CD4-positive, alpha-beta T cell treated with Interleukin-21 for 1 hour (primary cell): ENCODE measurements at places on chromosomes 5 and 9.
A peak's percentile ranks its signal among the peaks of the same experiment; 100 is the strongest.

- no peak for DNase-seq
Measured at GRCh38 chr5:18072600-18072999, 438.3 kb downstream of the TAF11L14 start.

DNA sequence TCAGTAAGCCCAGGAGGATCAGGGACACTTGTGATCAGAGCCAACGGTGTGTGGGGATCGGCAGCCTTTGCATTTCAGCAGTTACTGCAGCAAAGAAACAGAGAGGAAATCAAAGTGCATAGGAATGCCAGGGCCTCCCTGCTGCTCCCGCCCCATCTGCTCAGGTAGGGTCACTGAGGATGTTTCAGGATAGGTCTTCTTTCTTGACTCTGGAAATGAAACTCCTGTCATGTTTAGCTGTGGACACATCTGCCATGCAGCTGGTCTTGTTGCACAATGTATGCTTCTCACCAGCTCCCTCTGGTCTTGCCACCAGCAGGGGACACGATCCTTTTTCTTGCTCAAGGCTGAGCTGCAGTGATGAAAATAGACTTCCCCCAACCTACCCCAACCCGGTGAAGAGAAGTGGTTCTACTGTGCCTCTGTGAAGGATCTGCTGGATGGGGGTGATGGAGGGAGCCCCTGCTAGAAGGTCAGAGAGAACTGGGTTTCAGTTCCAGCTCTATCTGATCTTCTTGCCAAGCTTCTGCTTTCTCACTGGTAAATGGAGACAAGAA lies 185.2 kb upstream of the KLF4 start:
- peak; percentile 19 for DNase-seq

DNA sequence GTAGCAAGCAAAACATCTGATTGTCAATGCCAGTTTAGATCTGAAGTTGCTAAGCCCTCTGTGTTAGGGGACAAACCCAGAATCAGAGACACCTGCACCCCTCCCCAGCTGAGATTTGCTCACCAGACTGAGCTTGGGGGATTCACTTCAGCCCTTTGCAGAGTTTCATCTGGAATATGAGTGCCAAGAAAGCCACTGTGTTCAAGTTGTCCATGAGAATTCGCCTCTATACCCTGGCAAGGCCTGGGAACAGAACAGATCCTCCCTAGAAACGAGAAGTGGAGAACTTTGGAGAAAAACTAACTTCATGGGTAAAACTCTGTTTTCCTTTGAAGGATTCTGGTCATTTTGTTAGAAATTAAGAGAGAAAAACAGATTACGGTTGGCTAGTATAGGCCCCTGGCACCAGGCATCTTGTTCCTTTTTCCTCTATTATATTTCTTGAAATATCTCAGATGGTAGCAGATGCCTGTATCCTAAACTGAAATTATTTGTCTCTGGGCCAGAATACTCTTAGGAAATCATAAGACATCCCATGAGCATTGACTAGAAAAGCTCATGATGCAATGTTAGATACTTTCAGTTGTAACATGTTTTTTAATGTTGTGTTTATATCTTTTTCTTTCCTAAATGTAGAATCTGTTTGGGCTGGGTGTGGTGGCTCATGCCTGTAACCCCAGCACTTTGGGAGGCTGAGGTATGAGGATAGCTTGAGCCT lies 64.4 kb downstream of the SNX18 start:
- no peak for DNase-seq

- no peak for DNase-seq
Measured at GRCh38 chr9:4349816-4350418, 50.0 kb upstream of the GLIS3 start.

GRCh38 chr9:91163444-91163772 lies 198.3 kb downstream of the AUH start:
- no peak for DNase-seq

GRCh38 chr5:60701321-60701968 lies 1.5 kb upstream of the DEPDC1B start:
- no peak for DNase-seq

DNA sequence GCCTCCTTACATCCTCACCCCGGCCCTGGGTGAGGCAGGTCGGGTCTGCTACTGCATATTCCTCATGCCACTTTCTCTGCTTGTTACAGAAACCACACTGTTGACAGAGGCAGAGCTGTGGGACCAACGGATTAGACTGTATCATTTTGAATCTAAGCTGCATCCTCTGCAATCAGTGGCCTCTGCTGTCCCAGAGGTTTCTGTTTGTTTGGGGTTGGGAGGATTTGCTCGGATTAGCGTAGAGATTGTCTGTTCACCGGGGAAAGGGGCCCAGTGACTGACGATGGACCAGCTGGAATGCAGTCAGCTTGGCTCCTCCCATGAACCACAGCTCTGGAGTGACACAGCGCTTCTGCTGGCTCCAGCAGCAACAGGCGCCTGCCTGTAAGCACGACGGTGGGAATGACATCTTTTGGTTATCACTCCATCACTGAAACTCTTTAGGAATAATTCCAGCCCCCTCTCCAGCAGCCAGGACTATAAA lies 37.3 kb upstream of the ADRA1B start:
- no peak for DNase-seq

DNA sequence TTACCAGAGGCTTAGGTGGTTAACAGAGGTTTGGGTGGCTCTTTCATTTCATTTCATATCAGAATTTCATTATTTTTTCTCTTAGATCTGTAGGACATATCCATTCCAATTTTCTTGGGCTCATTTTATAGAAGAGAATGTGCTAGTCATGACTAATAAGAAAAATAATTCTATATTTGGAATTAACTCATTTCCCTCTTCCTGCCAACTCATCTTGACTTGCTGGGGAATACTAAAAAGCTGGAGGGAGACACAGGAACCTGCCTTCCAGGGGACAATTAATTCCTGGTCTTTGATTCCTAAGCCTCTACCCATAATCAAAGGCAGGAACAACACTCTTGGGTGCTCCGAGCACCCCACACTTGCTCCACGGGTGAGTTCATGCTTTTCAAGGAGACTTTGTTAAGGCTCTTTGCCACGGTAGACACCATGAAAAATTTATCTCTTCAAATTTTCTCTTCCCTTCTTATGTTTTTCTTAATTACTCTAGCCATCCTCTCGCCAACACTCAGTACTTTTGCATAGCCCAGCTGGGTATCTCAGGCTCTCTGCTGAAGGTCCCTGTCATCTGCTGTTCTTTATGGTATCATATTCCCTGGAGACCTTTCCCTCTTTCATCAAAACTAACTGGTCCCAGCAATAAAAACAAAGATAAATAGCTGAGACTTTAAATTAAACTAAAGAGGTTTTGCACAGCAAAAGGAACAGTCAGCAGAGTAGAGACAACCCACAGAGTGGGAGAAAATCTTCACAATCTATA lies 273.9 kb downstream of the NPR3 start:
- DNase-seq, result no peak

- DNase-seq, result no peak
Measured at GRCh38 chr9:123562844-123563346, 206.9 kb downstream of the CRB2 start.

DNA sequence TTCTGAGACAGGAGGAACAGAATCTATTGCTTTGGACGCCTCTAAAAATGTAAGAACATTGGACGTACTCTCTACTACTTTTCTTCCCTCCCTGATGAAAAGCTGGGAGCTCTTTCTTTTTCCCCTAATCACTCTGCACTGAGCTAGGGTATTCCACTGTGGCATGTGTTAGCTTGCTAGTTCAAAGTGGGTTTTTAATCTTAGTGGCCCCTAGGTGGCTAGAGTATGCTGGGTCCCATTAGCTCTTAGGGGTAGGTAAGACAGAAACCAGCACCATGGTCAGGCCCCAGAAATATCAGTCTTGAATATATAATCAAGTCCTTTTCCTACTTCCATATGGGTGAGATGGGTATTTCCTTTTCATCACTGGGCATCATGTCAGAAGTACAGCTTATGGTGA lies 945.2 kb upstream of the PTPRD start:
- no peak for DNase-seq

- no peak for DNase-seq
Measured at GRCh38 chr9:90325913-90326653, 316.5 kb downstream of the DIRAS2 start.

- DNase-seq, result no peak
Measured at GRCh38 chr9:84379740-84380139, 39.2 kb upstream of the SLC28A3 start.

DNA sequence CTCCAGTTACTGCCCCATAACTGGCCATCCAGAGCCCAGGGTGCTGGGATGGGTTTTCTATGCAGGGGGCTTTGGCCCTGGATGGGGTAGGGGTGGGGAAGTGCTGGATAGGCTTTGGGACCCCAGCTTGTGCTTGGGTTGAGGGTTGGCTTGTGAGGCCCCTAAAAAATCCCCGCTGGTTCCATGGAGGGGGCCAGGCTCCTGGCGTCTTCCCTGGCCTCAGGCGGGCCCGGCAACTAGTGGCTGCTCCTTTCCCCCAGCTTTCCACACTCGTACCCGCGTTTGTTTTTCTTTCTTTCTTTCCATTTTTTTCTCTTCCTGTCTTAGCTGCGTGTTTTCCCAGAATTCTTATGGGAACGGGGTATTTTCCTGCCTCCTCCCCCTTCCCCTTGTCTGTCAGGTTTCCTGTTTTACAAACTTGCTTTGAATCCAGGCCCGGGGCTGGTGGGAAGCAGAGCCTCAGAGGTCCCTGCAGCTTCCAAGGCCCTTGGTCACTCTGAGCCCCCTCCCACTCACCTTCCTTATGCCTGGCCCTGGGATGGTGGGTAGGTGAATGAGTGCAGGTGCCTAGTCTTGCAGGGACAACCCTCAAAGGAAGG lies 40.2 kb downstream of the RGS3 start:
- DNase-seq, result no peak

- DNase-seq, result no peak
Measured at GRCh38 chr9:13904746-13905145, 409.2 kb downstream of the NFIB start.
